ENCODE measurements at places on chromosomes 2 and 18. TPM values are rescaled to one million over a fixed set of nuclear protein-coding genes. Genes with fewer than 3 reads are reported as not detected.

PDCL3 gene
- 11.3 TPM for total RNA-seq

SLC4A5 gene
- total RNA-seq, result not detected

RAPH1 gene
- 16.5 TPM for total RNA-seq

SCN2A gene
- 1.8 TPM for total RNA-seq
